ENCODE measurements at places on chromosomes 3 and 15.

- DNase-seq = peak; percentile 18
Measured at GRCh38 chr3:190382082-190382481, 5.9 kb upstream of the CLDN16 start.

DNA sequence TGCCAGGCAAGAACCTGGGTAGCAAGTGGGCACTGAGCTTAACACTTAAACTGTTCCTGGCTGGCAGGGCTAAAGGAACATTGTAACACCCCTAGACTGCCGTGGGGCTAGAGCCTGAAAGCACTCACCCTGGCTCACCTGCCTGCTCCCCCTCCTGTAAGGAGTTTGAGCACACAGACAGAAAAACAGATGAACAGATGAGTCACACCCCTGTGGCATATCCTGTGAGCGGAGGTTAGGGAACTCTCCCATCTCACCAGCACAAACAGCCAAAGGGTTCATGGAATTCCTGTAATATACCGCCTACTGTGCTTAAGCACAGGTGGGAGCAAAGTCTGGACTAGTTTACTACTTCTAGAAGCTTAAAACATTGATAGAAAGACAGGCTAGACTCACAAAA, 300.1 kb downstream of the ROBO1 start:
- no peak for DNase-seq

DNA sequence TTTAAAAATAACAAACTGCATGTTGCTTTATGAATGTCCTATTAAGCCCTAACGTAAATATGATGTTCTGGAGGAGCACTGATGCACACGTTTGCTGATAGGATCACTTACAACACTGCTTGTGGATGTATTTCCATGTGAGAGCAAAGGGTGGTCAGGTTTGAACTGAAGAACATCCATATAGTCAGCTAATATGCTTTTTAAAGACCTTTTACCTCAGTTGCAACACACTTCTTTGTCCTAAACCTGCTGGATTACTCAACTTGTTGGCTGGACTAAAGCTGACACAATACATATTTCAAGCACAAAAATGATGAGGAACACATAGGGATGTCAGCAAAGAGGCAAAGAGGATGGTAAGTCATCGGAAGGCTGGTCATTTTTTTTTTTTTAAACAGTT, 186.6 kb downstream of the TIGIT start:
- no peak for DNase-seq

- no peak for DNase-seq
Measured at GRCh38 chr15:50061503-50061902, 57.5 kb downstream of the ATP8B4 start.

DNA sequence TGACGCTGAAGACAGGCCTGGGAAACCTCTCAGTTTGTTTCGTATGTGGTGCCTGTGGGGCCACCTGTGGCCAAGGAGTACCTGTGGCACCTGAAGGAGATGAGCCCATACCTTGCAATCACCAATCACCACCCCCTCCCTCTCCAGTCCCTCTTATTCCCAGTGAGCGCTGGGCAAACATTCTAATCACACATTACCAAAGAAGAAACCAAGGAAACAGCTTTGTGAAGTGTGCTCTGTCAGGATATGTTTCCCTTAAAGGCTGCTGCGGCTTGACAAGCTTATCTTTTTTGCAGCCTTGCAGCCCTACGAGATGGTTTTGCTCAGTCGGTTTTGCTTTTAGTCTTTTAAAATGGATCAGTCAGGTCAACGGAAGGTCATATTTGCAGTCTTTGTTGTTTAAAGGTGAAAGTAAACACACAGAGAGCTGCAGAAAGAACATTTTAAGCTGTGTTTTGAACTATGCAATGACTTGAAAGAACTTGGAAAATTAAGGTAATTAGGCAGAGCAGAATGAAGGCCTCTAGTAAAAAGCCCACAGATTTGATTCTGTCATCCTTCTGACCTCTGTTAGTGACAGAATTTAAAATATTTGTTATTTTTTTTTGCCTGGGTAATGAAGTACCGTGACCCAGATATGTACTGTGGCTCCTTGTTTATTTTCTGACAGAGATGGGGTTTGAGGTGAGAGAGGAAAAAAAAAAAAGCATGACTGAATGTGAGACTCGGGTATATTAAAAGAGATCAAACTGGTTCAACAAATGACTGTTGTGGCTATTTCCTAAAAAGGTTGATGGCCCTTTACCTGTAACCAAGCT, 461.4 kb downstream of the NSUN3 start:
- no peak for DNase-seq

DNA sequence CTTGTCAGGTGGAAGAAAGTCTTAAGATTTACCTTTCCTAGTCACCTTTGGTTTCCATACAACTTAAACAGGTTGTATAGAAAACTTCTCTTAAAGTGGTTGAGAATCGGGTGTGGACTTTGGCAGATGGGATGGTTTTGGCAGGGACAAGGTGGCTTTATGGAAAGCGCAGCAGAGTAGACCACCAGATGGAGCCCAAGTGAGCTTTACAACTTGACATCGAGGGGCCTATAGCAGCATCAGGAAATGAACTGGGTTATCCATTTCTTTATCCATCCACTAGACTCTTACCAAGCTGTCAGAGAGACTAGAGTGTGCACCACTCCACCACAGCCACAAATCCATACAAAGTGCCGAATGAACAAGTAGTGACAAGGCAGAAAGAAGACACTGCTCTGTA, 85.3 kb upstream of the MBNL1 start:
- peak; percentile 54 for DNase-seq

DNA sequence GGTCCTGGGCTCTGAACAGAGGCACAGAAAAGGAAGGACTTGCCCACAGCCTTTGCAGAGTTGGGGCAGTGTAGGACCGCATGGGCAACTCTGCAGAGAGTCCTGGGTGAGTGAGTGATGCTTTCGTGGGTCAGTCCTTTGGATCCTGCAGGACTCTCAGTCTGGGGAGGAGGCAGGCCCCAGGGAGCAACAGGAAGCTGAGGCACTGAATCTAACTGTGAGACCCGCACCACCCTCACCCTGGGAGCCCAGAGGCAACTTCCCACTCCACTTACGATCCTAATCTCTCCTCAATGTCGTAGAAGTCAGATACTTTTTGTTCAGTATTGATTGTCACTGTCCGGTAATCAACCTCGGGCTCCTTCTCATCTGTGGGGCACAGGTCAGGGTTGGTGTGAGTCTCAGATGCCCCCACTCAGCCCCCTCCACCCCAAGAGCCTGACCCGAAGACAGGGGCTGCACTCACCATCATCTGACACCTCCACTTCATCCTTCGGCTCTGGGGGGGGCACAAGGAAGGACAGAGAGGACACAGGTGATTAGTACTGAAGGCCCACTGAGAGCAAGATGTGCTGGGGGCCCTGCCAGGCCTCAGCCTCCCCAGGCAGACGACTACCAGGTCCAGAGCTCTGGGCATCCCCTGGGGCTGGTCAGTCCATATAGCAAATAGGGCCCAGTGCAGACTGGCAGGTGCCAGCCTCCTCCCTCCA, 64.0 kb upstream of the HACD2 start:
- DNase-seq = no peak

- DNase-seq = no peak
Measured at GRCh38 chr15:43808960-43809678, 8.7 kb downstream of the HYPK start.

- no peak for DNase-seq
Measured at GRCh38 chr15:66815318-66815717, 113.3 kb downstream of the SMAD6 start.

DNA sequence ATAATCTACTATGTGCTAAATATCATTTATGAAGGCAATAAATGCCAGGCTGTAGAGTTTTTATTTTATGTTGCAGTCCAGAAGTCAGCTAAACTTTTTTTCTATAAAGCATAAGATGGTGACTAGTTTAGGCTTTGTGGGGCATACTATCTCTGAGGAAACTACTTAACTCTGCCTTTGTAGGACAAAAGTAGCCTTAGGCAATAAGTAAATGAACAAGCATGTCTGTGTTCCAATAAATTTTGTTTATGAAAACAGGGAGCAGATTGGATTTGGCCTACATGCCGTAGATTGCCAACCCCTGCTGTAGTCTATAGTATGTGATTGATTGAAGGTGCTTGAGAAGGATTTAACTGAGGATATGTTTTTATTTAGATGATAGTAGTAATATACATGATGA, 502.5 kb upstream of the NAALADL2 start:
- DNase-seq = no peak

DNA sequence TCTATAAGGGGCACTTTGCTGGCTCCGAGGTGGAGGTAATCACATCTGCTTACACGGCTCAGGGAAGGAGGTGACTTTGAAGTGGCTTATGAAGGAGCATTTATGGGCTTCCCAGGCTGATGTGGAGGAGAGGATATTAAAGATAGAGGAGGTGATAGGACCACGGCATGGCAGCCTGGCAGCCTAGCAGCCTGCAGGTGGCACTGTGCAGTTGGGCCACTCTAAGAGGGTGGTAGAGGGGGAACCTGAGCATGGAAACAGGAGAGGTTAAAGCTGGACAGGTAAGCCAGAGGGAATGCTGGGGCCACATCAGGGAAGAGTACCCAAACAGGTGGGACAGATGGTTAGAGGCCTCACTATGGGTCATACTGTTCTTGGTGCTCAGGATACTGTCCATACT, 375.0 kb downstream of the WDR72 start:
- peak; percentile 1 for DNase-seq

DNA sequence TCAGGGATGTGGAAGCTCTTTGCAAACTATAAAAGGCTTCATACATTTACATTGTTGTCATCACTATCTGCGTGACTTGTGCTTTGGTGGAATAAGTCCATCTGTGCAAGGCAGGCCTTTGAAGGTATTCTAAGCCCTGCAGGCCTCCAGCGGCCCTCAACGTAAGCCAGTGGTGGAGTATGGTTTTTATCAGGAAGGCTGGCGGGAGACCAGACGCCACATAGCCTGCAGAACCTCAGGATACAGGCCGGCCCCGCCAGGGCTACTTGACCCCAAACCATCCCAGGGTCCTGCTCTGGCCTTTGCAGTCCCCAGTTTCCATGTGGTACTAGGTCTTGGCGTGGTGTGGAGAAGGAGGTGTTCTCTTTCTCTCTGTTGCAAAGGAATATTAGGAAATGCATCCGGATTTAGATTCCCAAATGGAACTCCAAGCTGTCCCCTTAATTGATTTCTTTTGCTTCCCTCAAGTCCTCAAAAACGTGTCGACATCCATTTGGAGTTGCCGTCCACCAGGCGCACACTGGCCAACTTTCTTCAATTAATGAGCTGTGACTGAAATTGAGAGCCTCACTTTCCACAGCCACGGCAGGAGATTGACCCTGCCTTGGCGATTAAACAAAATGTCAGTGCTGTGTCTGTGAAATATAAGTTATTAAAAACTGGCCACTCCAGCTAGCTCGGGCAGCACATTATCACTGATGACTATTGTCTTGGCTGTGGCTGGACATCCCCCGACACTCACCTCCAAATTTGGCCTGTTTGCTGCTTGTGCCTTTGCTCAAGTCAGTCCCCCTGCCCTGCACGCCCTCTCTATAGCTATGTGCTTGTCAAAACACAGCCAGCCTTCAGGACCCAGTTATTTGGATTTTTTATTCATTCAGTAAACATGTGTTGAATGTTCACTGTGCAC, 239.8 kb upstream of the TLE3 start:
- DNase-seq = no peak

GRCh38 chr15:99305761-99306505, 54.7 kb downstream of the LRRC28 start:
- DNase-seq = no peak

DNA sequence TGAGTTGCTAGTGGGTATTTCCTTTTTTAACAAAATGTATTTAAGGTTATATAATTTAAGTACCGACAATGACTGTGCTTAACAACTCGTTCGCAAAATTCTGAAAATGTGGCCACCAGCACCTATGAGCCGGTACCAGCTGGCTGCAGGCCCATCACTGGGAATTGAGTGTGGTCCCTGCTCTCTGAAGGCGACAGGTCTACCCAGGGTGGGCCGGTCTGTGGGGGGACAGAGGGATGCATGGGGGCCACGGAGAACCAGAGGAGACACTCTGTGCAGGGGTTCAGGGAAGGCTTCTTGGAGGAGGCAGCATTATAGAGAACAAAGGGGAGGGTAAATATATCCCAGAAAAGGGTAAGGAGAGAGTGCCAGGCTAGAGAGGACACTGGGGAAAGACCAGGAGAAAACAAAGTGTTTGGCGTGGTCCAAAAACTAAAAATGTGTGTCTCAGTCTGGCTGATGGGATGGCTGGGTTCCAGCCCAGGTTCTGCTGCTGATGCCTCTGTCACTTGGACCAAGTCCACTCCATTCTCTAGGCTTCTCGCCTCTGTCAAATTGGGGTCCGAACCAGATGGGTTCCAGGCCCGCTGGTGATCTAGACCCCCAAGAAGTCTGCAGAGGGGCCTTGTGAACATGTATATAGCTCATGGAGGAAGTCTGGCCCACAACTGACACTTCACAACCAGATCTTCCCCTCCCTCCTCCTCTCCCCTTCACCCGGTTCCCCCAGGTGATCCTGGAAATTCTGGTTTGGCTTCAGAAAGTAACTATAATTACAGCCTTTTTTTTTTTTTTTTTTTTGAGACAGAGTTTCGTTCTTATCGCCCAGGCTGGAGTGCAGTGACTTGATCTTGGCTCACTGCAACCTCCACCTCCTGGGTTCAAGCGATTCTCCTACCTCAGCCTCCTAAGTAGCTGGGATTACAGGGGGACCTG, 10.7 kb upstream of the CYP11A1 start:
- DNase-seq = no peak

DNA sequence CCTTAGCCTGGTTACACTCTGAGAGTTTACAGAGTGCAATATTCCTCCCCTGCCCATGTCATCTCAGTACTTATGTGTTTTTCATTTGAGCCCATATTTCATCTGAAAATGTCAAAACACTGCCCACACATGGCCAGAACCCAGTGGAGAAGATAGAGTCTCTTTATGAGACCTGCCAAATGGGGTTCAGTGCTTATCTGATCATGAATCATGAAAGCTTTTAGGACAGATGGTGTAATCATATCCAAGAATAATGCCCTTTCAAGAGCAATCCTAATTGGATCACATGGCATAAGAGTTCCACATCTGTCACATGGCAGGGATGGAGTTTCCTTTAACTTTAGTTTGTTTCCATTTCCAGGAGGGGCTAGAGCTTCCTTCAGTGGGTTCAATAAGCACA, 77.2 kb upstream of the AGBL1 start:
- DNase-seq = no peak

GRCh38 chr3:4322635-4323034, 19.5 kb downstream of the SETMAR start:
- no peak for DNase-seq

- DNase-seq = no peak
Measured at GRCh38 chr3:42451546-42452230, 41.3 kb upstream of the LYZL4 start.

DNA sequence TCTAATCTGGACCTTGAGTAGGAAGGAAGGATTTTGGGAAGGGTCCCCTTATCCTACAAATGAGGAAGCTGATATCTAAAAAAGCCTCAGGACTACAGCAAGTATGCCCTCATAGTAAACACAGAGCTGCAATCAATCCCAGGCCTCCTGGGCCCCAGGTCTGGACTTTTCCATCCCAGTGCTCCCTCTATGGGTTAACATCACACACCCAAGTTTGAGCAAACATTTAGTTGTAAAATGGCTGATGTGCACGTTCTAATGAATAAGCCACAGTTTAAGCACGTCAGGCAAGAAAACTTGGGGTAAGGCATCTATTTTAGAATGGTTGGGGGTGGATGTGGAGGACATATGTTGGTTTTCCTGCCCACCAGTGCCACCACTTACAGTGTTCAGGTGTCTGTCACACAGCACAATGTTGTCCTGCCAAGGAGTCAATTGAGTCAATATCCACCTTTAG, 44.3 kb upstream of the UBE2E1 start:
- DNase-seq = peak; percentile 52

- no peak for DNase-seq
Measured at GRCh38 chr15:66894986-66895780, 170.2 kb upstream of the SMAD3 start.

Data from activated CD4-positive, alpha-beta T cell treated with anti-CD3 and anti-CD28 coated beads, Interleukin-10, Interleukin-2, amounts not matched to agents 100 ng/mL and 50 ng/mL, durations not matched to agents 16 hours and 8 hours (primary cell).